ENCODE measurements at places on chromosomes 2 and 18.

DNA sequence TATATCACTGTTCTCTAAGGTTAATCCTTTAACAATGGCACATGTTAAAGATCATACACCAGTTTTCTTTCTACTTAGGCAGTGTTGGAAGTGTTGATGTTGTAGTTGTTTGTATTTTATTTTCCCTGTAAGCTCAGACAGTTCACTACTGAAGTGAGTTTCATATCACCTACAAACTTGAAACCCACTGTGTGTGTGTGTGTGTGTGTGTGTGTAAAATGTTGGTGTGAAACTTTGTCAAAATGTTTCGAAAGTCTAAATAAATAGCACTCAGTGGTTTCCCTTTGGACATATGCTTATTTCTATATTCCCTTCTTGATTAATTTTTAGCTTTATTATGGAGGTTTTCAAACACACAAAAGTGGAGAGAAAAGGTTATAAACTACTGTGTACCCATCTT lies 79.8 kb upstream of the CAVIN2 start:
- no peak for DNase-seq

GRCh38 chr18:28574175-28574574 lies 397.2 kb upstream of the CDH2 start:
- DNase-seq = no peak

- no peak for DNase-seq
Observed at GRCh38 chr2:102967451-102967850, 205.6 kb downstream of the TMEM182 start.

DNA sequence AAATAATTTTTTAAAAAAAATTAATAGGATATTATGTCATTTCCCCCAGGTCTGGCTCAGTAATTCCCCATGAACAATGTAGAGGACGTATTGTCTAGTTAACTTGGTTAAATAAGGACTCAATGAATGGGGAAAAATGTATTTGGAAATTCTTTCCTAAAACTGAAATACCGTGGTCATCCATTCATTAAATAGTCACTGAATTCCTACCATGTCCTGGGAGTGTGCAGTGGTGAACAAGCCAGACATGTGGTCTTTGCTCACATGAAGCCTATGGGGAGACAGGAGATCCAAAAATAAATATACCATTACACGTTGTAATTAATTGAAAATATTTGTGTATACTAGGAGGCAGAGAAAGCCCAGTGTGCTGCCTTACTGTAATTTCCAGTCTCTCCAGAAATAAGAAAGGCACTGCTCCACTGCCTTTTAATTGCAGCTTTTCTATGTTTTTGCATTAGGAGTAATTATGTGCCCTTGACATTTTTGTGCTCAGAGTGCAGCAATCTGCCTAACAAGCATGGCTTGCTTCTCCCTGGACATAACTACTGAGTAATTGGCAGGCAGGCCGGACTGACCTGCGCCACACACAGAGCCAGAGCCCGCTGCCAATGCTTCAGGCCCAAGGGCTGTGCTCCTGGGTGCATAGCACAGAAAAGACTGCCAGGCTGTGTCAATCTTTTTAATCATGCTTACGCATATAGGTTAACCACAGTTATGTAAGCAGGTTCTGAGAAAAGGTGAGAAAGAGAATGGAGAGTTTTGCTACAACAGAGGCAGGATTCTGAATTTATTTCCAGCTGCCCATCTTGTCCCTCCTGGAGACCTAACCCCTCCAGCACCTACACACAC lies 22.2 kb upstream of the TTC39C start:
- DNase-seq = no peak

- DNase-seq = no peak
Observed at GRCh38 chr2:183019718-183020442, 18.4 kb downstream of the NCKAP1 start.

DNA sequence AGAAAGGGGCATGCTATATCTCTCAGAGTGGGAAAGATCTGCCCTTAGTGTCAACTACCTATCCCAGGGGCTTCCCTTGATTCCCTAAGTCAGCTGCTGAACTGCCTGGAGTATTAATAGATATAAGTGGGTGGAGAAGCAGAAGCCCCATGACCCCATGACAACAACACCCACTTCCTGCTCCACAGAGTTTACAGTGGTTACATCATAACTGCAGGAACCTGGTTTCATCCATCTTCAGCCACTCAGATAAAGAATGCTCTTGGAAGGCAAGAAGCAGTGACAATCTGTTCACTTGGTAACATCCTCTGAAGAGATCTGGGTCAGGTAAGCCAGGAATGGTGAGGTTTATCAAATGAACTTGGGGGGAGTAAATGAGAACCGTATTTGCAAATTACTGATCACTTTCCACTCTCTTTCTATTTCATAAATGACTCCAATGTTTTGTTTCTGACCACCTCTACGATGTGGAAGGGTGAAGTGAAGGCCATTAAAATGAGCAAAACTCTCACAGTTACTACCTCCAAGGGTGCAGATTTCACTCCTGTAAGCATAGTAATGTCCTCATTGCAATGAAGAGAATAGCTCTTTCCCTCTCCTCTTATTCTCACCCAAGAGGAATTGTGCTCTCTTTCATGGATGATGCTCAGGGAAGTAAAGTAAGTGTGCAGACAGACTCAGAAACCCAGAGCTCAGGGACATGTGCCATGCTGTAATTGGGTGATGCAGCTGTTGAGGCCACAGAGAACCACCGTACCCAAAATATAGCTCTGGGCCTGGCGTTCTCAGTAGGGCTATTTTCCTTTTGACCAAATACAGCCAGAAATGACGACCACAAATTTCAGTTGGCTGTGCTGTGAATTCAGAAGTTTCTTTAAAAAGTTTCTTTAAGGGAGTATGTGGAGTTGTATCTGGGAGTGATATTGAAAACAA lies 192.8 kb upstream of the APCDD1 start:
- DNase-seq = no peak

- no peak for DNase-seq
Observed at GRCh38 chr2:211371465-211371864, 815.1 kb downstream of the CPS1 start.
